ENCODE measurements at places on chromosomes 6 and 20.

DNA sequence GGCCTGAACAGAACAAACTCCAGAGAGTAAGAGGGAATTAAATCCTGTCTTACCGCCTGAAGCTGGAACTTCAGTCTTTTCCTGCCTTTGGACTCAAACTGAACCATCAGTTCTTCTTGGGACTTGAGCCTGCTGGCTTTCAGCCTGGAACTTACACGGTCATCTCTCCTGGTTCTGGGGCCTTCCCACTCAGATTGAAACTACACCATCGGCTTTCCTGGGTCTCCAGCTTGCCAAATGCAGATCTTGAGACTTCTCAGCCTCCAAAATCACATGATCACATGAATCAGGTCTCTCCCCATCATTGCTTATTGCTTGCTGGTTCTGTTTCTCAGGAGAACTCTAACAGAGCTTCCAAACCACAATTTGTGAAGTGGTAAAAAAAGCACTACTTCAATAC, 276.3 kb downstream of the KIF16B start:
- no peak for DNase-seq

DNA sequence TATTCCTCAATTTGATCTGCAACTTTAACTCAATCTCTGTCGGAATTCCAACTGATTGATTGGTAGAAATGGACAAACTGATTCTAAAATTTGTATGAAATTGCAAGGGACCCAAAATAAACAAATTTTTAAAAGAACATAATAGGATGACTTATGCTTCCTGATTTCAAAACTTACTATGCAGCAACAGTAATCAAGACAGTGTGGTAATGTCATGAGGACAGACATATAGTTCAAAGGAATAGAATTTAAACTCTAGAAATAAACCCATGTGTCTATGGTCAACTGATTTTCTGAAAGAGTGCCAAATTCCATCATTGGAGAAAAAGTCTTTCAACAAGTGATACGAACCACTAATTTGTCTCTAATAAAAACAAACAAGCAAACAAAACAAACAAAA, 1320.1 kb upstream of the GJE1 start:
- DNase-seq, result no peak

DNA sequence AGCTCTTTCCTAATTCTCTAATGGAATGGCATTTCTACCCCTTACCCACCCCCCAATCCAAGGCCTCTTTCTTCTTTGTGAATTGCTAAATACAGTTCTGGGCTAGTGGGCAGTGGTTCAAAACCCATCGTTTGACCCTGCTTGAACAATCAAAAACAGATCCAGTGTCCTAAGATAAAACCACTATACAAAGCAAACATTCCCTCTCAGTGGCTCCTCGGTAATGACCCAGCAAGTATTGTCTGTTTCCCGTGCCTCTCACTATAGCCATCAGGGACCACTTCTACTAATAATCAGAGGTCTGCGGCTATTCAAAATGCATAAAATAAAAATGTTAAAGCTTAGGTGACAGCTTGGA, 143.5 kb upstream of the AKAP12 start:
- DNase-seq, result no peak

- no peak for DNase-seq
These were observed 33.4 kb upstream of the IL17A start for GRCh38 chr6:52152711-52153160.

GRCh38 chr6:54206510-54206909, 95.3 kb downstream of the MLIP start:
- no peak for DNase-seq

GRCh38 chr6:168215121-168215808, 104.3 kb downstream of the DACT2 start:
- DNase-seq, result no peak

- DNase-seq, result no peak
These were observed 20.9 kb downstream of the IGF2R start for GRCh38 chr6:159989492-159990480.

- DNase-seq, result no peak
These were observed 1.6 kb downstream of the KIAA0408 start for GRCh38 chr6:127457456-127458064.

- no peak for DNase-seq
These were observed 248.7 kb downstream of the C6orf118 start for GRCh38 chr6:165060720-165061119.
